ENCODE measurements at places on chromosomes 5 and 9.
A peak's percentile ranks its signal among the peaks of the same experiment; 100 is the strongest.

DNA sequence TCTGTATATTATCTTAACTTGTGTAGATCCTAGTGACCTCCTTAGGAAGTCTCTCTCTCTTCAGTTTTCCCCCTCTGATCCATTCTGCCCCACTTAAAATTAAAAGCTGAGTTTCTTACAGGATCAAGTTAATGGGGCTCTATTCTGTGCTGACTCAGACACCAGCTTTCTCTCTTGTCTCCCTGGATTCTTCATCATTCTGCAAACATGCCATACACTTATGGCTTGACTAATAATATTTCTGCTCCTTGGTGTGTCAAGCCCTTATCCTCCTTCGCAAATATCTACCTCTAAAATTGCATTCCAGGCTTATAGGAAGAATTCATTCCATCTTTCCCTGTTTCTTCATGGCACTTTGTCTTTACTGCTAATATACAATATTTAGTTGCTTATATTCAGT, 18.1 kb downstream of the LRRC70 start:
- no peak for DNase-seq

GRCh38 chr5:110545716-110546115, 180.8 kb downstream of the TMEM232 start:
- DNase-seq = no peak

DNA sequence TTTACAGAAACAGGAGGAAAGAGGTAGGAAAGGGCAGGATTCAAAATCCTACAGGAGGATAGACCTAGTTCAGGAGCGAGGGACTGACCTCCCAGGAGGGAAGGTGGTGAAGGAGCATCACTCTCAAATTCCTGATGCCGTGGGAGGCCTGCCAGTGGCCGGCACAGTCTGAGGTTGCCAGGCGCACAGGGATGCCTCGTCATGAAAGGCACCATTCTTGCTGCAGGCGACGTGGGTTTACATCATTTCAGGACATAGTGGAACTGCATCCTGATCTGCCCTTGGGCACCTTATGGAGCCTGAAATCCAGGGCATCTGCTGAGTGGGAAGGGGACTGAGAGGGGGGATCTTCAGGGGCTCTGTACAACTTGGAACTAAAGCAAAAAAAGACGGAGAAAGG, 163.2 kb upstream of the S1PR3 start:
- DNase-seq = no peak

DNA sequence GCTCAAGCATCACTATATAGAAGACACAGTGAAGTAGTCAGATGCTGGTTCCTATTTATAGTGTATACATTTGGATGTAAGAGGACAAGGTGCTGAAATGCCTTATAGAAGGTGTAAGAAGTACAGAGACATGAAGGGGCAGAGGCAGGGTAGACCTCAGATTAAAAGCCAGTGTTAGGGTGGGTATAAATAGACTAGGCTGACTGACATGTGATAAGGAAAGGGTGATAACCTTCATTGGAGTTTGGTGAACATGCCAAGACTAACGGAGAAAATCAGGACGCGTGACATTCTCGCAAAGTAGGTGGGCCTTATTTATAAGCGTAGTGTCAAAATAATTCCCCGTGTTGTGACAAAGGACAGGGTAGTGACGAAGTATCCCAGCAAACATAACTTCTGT, 59.1 kb upstream of the HRH2 start:
- DNase-seq = no peak

DNA sequence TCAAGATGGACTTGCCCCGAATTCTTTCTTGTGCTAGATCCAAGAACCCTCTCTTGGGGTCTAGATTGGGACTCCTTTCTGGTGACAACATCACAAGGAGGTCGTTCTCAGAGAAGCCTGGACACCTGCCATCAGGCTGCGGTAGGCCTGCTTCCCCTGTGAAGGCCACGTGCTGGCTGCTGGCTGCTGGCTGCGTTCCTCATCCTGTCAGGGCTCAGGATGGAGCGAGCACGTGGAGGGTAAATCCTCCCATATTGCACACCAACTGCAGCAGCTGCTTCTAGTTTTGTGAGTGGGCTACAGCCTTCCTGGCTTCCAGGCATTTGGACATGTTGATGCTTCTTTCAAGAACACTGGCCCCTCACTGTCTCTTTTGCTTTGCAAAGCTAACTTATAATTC, 95.6 kb downstream of the HSPA4 start:
- DNase-seq = no peak

DNA sequence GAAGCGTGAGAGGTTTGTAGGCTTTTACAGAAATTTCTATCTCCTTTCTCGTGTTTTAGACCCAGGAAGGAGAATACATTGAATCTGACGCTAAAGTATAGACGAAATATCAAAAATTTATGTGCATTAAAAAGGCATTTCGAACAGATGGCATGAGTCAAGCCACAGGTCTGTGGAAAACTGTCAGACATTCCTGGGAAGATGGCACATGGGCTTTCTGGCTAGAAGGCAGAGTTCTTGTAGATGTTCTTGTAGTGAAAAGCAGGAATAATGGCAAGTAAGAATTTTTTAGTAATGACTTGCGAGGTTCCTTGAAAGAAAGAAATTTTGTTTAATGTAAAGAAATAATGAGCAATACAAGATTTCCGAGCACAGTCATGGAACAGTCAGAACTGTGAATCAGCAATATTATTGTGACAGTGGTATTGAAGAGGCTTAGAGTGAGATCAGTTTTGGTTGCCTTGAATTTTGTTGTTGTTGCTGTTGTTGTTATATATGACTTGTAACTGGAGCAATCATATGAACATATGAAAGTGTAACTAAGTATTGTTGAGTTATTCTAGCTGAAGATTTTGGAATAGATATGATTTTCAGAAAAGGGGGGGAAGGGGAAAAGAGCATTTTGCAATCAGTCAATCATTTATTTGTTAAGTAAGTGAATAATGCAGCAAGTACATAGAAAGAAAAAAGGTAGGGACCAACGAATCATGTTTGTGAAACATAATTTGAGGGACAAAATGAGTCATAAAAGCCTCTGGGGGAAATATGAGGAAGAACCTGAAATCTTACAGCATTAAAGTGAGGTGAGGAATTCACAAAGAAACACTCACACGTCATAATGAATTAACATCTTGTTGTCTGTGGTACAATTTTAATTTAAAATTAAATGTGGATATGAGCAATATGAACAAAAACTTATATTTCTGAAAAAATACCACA, 339.0 kb upstream of the CTNND2 start:
- no peak for DNase-seq

GRCh38 chr9:88653911-88654310, 118.9 kb downstream of the NXNL2 start:
- DNase-seq = peak; percentile 54

DNA sequence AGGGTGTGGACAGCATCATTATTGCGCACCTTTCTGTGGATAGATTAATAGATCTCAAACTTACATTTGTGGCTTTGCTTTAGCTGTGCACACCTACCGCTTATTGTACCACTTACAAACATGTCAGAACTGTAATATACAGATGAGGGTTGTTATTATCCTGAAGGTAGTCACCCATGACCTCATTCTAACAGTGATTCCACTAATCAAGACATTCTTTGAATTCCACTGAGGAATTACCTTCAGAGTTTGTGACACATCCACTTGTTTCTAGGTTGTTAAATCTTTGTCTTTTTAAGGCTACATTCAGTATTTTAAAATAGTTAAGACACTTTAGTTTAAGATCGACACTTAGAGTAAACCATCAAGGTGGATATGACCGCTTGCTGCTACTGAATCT, 7.8 kb downstream of the KCNV2 start:
- no peak for DNase-seq

GRCh38 chr5:32916648-32917047, 205.5 kb downstream of the NPR3 start:
- peak; percentile 9 for DNase-seq

DNA sequence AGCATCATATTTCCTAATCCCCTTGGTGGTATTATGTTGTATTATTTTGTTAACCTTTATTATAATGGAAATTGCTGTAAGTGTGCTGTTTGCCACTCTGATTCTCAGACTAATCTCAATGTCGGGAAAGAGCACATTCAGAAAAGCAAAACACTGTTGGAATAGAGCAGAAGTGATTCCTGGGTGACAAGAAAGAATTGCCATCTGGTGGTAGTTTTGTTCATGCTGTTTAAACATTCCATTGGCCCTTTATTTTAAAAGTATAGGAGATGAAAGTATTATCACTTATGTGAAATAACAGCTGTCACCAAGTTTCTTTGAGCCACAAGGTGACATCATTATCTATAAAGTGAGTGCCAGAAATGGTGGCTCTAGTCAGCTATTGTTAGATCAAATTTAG, 301.3 kb upstream of the SGCD start:
- no peak for DNase-seq

DNA sequence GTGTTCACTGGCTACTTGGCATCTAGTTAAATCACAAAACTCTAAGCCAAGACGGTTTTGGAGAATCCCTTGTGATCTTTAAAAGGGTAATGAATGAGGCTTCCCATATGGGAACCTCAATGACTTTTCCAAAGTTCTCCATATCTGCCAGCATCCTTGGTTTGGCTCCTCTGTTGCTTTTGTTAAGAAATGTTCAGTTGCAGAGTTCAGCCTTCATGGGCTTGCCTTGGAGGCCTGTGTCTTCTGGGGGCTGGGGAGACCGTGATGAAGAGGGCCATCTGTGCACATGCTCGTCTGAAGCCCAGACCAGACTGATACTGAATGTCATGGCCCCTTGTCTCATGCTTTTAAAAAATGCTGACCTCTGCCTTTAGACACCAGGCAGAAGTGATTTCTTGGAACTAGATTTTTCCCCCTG, 84.3 kb downstream of the RAI14 start:
- DNase-seq = no peak

DNA sequence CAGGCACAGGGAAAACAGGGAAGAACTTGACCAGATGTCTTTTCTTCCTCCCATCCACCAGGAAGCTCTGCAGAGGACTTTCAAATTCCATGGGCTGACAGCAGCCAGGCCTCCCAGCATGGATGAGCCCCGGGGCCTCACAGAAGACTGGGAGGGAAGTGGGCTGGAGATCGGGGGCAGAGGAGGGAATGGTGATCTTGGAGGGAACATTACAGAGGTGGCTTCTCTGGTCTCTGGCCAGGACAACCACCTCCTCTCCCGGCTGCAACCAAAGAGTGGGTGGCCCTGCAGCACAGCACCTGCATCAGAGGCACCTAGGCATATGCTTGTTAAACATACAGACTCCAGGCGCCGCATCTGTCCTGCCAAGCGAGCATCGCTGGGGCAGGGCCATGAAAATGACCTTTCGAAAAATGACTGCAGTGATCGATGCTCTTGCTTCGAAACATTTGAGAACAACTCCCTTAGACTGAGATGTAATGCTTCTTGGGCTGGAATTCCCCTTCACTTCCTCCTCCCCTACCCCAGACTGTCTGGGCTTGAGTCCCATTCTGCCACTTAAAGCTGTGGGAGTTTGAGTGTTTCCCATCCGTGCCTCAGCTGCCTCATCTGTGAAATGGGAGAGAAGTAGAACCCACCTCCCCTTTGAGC, 68.7 kb upstream of the UNC5A start:
- DNase-seq = no peak

GRCh38 chr9:127828262-127829031, 25.8 kb downstream of the FPGS start:
- DNase-seq = peak; percentile 87

DNA sequence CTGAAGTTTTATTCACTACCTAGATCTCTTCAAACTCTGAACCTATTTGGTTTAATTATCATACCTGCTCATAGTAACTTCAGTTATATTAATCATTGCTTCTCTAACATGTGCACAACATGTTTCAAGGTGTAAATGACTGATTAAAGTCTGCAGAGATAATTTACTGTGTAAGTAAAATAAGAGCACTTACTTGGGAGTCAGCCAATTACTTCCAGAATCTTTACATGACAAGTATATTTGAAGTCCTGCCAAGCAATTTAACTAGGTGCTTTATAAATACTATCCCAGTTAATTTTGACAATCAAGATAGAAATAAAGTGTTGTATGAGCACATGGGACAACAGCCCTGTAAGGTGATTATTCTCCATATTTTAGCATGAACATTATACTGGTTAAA, 109.9 kb downstream of the RFX3 start:
- DNase-seq = no peak

All from mesenchymal stem cell (in vitro differentiated cells and primary cell).